ENCODE measurements at places on chromosomes 6 and 20. TPM values are rescaled to one million over a fixed set of nuclear protein-coding genes. Genes with fewer than 3 reads are reported as not detected.

DNA sequence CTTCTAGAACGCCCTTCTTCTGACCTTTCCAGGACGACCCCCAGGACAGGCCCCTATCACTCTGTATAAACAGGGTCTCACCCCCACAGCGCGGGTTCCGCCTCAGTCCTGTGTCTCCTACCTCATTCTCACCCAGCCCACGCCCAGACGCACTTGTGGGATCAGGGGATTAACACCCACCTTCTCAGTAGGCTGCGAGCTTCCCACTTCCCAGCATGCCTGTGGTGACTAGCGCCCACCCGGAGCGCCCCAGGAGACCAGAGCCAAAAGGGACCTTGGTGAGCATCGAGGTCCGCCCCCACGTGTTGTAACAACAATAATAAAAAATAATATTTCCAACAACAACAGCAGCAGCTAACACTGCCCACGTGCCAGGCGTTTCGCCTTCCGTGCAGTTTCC lies 40.9 kb upstream of the NOL4L start:
- no peaks in the 10 kb centered on the region for H3K36me3 ChIP-seq
- no peak overlapping the region for H3K4me3 ChIP-seq
- peaks cover 11% of the 10 kb centered on the region for H3K4me1 ChIP-seq
- H3K27me3 ChIP-seq, result no peaks in the 10 kb centered on the region

DNA sequence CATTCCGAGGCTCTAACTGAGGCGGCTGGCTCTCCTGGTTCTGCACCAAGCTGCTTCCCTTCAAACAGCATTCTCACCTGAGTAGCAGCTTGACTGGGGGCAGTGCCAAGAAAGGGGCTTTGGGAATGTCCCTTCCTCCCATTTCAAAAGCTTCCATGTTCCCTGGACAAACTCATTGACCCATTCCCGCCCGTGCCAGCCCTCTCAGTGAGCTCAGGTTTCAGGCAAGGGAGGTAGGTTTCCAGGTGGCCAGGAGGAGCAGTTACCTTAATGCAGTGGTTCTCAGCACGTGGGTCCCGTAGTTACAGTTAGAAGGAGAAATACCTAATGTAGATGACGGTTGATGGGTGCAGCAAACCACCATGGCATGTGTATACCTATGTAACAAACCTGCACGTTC lies 135.2 kb downstream of the ELOVL4 start:
- peaks cover 9% of the 10 kb centered on the region for H3K4me1 ChIP-seq
- H3K27ac ChIP-seq, result no peak overlapping the region
- DNase-seq, result peak; percentile 48
- no peaks in the 10 kb centered on the region for H3K36me3 ChIP-seq
- H3K4me3 ChIP-seq, result no peak overlapping the region

DNA sequence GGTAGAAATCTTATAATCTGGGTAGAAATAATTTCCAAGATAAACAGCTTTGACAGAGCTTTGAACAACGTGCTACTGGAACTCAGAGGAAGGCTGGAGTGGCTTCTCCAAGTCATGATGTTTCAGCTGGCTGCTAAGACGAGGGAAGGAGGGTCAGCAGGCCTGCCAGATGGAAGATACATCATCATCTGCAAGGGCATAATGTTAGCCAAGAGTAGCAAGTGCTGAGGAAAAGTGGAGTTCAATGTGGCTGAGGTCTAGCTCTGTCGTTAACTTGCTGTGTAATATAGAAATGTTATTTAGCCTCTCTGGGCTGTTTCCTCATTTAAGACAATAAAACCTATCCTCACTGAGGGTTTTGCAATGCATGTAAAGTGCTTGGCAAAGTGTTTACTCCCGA lies 35.1 kb downstream of the RGS17 start:
- no peaks in the 10 kb centered on the region for H3K36me3 ChIP-seq
- no peaks in the 10 kb centered on the region for H3K27me3 ChIP-seq
- no peak for DNase-seq
- no peak overlapping the region for H3K27ac ChIP-seq

DNA sequence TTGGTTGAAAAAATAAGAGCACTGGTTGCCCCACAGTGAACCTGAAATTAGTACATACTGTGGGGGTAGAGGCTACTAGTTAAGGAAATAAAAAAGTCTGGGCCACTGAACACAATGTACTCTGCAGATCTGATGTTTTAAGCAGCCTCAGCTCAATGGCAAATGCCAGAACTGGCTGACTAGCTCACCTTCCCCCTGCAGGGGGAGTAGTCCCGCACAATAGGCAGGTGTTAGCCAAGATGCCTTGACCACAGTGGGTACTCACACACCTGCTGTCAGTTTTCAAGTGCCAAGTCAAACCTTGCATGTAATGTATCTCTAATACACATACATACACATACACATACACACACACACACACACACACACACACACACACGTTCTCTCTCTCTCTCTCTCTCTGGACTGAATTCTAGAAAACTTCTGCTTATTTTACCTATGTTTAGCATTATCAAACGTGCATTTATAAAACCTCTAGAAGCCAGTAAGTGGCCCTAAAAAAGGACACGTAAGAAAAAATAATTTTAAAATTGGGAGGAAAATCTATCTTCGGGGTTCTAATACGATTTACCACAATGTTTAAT lies 36.1 kb downstream of the GMDS start:
- H3K36me3 ChIP-seq, result no peaks in the 10 kb centered on the region
- no peak overlapping the region for H3K27ac ChIP-seq
- H3K4me1 ChIP-seq, result peaks cover 12% of the 10 kb centered on the region
- no peak overlapping the region for H3K4me3 ChIP-seq

DNA sequence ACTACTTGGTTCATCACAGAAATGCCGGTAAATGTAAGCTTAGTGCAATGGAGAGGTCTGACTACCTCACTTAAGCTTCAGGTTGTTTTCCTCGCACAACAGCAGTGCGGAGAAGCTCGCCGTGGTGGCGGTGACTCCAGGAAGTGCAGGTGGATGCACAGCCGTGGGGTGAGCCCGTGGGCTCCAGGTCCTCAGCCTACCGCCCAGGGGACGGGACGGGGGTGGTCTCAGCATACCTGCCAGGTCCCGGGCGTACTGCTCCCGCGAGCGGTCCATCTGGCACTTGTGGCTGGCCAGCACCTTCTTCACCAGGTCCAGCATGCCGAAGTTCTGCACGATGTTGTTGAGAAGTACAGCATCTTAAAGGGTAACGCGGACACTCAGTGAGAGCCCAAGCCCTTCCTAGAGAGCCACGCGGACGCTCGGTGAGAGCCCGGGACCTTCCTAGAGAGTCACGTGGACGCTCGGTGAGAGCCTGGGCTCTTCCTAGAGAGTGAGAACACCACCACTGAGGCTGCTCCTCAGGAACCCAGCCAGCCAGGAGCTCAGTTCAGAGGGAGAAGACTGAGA lies 17.8 kb upstream of the HELZ2 start:
- no peak overlapping the region for H3K27ac ChIP-seq
- H3K4me3 ChIP-seq, result no peak overlapping the region
- H3K36me3 ChIP-seq, result no peaks in the 10 kb centered on the region
- DNase-seq, result no peak

DNA sequence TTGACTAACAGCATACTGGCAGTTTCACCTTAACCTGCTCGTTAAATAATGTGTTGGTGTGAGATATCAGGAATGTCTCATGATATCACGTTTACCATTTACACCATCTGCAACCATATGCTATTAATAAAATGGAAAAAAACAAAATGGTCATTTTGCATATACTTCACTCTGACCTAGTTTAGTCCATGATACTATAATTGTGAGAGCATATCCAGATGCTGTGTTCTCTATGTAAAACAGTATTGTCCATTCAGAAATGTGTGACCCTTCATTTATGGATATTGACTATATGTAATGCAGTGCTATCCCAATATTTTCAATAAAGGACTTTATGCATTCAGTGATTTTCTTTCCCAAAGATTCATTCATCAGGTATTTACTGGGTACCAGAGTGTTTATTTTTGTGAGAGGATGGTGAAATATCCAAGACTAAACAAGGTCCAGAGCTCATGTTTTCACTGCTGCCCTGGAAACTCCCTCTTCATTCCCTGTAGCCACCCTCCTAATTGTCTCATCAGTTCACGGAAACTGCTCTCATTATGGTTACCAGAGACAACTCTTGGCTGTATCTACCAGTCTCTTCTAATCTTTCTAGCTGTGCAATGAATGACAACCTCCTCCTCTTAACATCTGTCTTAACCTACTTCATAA lies 25.7 kb upstream of the HINT3 start:
- no peak overlapping the region for H3K27ac ChIP-seq
- H3K4me1 ChIP-seq, result no peaks in the 10 kb centered on the region
- H3K36me3 ChIP-seq, result no peaks in the 10 kb centered on the region

DNA sequence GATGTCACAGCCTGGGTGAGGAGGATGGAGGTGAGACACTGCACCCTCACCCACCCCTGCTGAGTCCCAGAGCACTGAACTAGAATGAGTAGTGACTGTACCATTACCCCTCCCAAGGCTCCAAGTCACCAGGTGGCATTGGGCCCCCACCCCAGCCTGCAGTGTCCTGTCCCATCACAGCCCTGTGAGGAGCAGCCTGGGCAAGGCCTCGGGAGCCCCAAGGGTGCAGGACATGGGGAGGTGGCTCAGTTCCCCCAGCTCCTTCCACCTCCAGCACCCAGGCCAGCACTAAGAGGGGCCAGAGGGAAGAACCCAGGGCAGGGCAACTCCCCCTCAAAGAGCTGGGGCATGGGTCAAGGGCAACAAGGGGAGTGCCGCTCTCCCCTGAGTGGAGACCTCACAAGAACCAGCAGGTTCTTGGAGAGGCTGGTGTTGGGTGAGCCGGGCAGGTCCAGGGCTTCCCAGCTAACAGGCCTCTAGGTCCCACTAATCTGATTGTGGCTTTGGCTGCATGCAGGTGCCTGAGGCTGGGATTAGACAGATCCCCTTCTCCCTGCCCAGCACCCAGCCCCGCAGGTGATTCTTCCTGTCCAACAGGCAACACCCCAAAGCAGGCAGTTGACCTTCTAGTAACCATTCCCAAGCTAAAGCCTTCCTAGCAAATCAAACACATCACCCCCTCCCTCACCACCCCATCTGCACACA lies 2.6 kb downstream of the CST4 start:
- H3K4me3 ChIP-seq, result no peak overlapping the region
- DNase-seq, result no peak
- no peaks in the 10 kb centered on the region for H3K36me3 ChIP-seq
- no peaks in the 10 kb centered on the region for H3K4me1 ChIP-seq
- H3K27me3 ChIP-seq, result no peaks in the 10 kb centered on the region

GRCh38 chr6:150252714-150253444 lies 110.0 kb downstream of the PPP1R14C start:
- H3K27ac ChIP-seq, result no peak overlapping the region
- no peak overlapping the region for H3K4me3 ChIP-seq
- no peaks in the 10 kb centered on the region for H3K4me1 ChIP-seq
- no peaks in the 10 kb centered on the region for H3K27me3 ChIP-seq
- no peak for DNase-seq

- H3K27ac ChIP-seq, result peak overlapping the region; percentile 47
- no peaks in the 10 kb centered on the region for H3K27me3 ChIP-seq
- DNase-seq, result no peak
- H3K36me3 ChIP-seq, result no peaks in the 10 kb centered on the region
- no peak overlapping the region for H3K4me3 ChIP-seq
Observed at GRCh38 chr6:107064579-107065065, 36.6 kb downstream of the MTRES1 start.

DNA sequence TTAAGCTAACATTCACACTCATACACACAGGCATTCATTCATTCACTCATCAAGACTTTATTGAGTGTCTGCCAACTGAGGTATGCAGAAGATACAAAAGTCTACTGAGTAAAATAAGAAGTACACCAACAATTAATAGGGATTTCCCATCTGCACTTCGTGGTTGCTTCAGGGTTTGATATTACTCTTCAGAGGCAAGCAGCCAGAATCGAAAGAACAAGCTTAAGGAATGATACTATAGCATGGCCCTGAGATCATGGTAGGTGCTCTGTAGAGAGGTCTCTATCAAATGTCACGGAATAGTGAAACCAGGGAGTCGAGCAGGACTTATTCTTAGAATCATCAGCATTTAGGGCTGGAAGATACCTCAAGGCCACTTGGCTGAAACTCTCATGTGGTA lies 135.4 kb downstream of the NRN1 start:
- no peak for DNase-seq
- H3K27ac ChIP-seq, result no peak overlapping the region
- no peaks in the 10 kb centered on the region for H3K36me3 ChIP-seq
- no peaks in the 10 kb centered on the region for H3K4me1 ChIP-seq
- no peak overlapping the region for H3K4me3 ChIP-seq

DNA sequence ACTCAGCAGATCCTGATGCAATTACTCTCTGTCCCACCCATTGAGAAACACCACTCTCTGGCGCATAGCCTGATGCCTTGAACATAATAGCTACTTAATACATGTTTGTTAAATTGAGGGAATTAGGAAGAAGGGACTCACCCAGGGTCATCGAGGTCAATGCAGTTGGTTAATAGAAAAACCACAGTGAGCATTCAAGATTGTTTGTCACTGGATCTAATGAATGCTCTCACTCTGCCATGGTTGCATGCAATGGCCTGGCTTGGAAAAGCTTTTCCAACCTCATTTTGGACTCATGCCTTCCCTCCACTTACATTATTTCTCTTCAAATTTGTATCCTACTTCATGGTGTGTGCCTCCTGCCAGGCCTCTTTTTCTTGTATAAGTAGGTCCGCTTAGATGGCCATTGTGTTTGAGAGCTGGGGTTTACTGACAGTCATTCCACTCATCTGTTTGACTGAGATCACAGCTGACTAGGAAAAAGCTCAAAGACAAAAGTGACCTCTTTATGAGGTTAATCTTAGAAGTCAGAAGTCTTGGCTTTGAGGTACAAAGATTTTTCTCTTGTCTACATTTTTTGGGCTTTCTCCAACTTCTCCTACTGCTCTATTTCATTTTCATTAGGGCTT lies 154.8 kb upstream of the RAB32 start:
- no peak overlapping the region for H3K4me3 ChIP-seq
- H3K36me3 ChIP-seq, result no peaks in the 10 kb centered on the region
- H3K27ac ChIP-seq, result no peak overlapping the region
- H3K4me1 ChIP-seq, result no peaks in the 10 kb centered on the region
- peak; percentile 6 for DNase-seq

DNA sequence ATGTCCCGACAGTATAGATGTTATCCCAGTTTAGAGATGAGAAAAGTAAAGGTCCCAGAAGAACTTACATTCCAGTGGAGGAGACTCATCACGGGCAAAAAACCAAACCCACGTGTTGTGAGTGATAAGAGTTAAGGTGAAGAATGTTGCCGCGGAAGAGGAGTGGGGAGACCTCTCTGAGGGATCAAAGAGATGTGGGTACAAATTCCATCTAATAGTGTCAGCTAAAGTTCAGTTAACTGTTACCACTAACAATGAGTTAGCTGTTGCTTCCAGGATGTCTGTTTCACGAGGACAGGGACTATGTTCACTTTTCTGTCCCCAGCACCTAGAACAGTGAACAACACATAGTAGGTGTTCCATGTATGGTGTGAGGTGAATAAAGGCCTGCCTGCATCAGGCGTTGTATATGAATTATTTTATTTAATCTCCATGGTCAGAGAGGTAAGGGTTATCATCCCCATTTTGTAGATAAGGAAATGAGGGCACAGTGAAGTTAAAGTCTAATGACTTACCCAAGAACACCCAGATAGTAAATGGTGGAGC lies 39.8 kb upstream of the RSPO4 start:
- no peaks in the 10 kb centered on the region for H3K27me3 ChIP-seq
- DNase-seq, result no peak
- no peaks in the 10 kb centered on the region for H3K4me1 ChIP-seq
- H3K4me3 ChIP-seq, result no peak overlapping the region
- H3K36me3 ChIP-seq, result no peaks in the 10 kb centered on the region

GRCh38 chr6:97465877-97466561 lies 183.0 kb upstream of the MMS22L start:
- peaks cover 9% of the 10 kb centered on the region for H3K4me1 ChIP-seq
- peak; percentile 41 for DNase-seq
- no peaks in the 10 kb centered on the region for H3K36me3 ChIP-seq
- no peaks in the 10 kb centered on the region for H3K27me3 ChIP-seq
- no peak overlapping the region for H3K4me3 ChIP-seq

Gene VSTM2L
- total RNA-seq, result 1.9 TPM

Gene CST8
- not detected for total RNA-seq

Gene FAM217A
- total RNA-seq, result not detected

Gene ECHDC1
- 77.1 TPM for total RNA-seq

Gene CNBD2
- total RNA-seq, result 2.7 TPM

Gene CYP21A2
- total RNA-seq, result not detected

Data from GM23338 (cell line).